ENCODE measurements at places on chromosomes 2 and 18.

DNA sequence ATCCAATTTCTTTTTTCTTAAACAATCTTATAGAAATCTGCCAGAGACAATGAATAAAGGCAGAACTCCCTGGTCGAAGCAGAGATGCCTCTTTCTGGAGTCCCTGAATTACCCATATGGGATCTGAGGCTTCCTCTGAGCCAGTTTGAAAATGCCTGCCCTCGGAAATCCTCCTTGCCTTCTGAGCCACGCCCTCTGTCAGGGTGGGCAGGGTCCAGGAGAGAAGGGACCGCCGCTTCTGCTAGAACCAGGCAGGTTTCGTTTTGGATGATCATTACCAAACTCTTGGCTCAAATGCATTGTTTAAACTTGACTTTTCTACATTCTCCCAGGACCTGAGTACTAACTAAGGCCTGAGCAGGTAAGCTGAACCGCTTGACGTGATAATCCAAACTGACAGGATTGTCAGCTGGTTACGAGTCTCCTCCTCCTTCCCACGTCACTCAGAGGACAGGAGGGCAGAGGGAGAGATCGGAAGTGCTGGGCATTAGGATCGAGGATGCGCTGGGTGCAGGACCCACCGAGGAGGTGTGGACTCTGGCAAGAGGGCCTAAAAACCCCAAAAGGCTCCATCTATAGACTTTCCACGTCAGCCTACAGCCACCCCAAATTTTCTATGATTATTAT, 128.4 kb downstream of the KLHL29 start:
- no peak for DNase-seq

DNA sequence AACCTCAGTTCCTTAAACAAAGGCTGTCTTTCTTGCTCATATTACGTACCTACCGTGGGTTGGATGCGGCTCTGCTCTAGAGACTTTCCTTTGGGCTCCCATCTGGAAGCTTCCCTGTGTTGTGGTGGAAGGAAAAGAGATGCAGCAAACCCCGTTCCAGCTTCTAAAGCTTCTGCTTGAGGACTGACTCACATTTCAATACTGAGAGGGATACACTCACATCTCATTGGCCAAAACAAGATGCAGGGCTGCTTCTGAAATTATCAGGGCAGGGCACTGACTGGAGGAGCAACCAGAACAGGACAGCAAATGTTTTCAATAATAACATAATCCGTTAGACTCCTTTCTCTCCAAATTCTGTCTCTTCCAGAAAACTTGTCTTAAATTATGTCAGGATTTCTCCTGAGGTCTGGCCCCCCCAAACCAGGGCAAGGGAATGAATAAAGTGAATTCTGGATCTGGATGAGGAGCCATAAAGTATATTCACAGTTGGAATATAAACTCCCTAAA, 4.5 kb upstream of the MYO5B start:
- no peak for DNase-seq

- no peak for DNase-seq
These were observed at the start of gene CD226 for GRCh38 chr18:69947361-69948133. Gene CD226, minus strand, starts transcription at chr18:69947873. Its CDS starts 467 bp downstream, at chr18:69947406.

GRCh38 chr18:50334546-50335152, 40.2 kb upstream of the SKA1 start:
- DNase-seq = no peak

DNA sequence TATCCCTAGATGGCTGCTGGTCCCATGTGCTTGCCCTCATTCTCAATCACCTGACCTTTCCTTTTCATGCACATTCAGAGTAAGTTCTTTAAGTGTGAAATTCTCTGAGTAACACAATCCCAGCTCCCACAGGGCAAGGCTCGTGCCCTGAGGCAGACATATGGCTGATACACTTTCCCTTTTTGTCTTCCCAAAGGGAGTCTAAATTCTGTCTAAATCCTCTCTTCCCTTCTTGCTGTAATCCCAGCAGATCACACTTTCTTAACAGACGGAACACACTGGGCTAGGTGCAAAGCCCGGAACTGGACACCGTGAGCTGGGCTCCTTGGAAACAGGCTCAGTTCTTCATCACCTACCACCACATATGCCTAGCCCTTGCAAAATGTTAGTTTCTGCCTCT, 147.6 kb downstream of the GALNT14 start:
- DNase-seq = no peak

- no peak for DNase-seq
These were observed 21.3 kb downstream of the WDSUB1 start for GRCh38 chr2:159265171-159265576.

GRCh38 chr2:154375579-154375931, 322.9 kb upstream of the KCNJ3 start:
- no peak for DNase-seq

DNA sequence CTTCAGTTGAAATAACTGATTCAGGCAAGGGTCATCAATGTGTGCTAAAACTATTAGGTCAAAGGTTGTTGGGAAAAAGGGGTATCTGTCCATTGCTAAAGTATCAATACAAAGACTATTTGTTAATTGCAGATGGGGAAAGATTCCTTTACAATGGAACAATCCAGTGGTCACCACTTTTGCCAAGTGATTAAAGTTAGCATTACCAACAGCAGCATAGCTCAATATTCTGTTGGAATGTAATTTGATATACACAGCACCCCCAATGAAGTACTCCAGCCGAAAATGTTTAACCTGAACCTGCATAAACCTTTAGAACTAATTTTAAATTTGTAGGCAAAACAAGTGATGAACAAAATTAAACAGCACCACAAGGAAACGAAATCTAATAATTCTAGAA, 191.0 kb downstream of the TCF4 start:
- DNase-seq = no peak

DNA sequence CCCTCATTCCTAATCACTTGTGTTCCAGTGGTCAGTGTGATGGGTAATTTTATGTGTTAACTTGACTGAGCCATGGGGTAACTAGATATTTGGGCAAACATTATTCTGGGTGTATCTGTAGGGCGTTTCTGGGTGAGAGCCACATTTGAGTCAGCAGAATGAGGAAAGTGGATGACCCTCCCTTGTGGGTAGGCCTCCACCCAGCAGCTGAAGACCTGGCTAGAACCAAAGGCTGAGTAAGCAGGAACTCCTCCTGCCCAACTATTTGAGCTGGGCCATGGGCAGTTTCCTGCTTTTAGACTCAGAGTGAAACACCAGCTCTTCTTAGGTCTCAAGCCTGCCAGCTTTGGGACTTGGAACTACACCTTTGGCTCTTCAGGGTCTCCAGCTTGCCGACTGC, 141.8 kb downstream of the ACKR3 start:
- no peak for DNase-seq

- no peak for DNase-seq
These were observed 151.1 kb upstream of the MSH6 start for GRCh38 chr2:47631792-47632398.

GRCh38 chr2:161042990-161043625, 117.1 kb upstream of the TANK start:
- no peak for DNase-seq

- DNase-seq = no peak
These were observed 1.2 kb upstream of the NPAS2 start for GRCh38 chr2:100818606-100819369.

DNA sequence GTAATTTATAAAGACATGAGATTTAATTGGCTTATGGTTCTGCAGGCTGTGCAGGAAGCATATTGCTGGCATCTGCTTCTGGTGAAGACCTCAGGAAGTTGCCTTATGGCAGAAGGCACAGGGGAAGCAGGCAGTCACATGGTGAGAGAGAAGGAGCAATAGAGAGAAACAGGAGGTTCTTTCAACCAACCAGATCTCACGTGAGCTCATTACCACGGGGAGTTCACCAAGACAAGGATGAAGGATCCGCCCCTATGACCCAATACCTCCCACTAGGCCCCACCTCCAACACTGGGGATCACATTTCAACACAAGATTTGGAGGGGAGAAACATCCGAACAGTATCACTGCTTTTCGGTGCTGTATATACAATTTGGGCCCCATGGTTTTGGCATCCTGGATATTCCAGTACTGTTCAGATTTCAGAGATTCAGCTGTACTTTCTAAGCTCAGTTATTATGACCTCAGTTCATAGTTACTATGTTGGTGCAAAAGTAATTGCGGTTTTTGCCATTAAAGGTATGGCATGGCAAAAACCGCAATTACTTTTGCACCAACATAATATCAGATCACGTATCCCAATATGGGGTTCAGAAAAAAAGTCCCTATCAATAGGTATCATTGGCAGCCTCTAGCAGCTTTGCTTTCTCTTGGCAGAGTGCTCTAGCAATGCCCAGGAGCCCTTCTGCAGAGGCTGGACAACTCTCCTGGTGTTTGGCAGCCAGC, 189.6 kb upstream of the SIX3 start:
- DNase-seq = no peak

- no peak for DNase-seq
These were observed 68.4 kb downstream of the SLC16A14 start for GRCh38 chr2:230000118-230000841.

- DNase-seq = no peak
These were observed 676.6 kb downstream of the TDRD15 start for GRCh38 chr2:21800356-21800755.

GRCh38 chr2:84832772-84833461, 48.0 kb downstream of the TRABD2A start:
- no peak for DNase-seq
